ENCODE measurements at places on chromosomes 2 and 18.

GRCh38 chr2:105812180-105813044 is 67.7 kb downstream of the NCK2 start:
- DNase-seq, result no peak

GRCh38 chr2:2641541-2642410 is 310.7 kb upstream of the MYT1L start:
- DNase-seq, result no peak

- DNase-seq, result no peak
Observed at GRCh38 chr2:218476676-218477075, 57.8 kb downstream of the VIL1 start.

- no peak for DNase-seq
Observed at GRCh38 chr2:161423421-161424393, 7.6 kb downstream of the TBR1 start.

- no peak for DNase-seq
Observed at GRCh38 chr2:85318222-85319074, 9.3 kb downstream of the TGOLN2 start.

DNA sequence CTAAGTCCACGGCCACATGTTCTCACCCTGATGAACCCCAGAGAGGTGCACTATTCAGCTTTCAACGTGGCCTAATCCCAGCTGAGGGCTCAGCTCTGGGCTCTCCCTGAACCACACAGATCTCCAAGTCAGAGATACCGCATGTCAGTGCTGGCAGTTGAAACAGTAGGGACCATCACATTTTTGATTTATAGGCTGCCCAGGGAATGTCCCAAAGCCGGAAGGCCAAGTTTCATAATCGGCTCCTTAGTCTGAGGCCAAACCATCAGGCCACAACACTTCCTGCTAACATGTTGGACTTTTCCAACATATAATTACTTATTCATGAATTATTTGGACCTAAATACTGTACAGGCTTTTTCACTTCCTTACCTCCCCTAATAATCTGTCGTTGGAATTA is 91.9 kb upstream of the KLHL29 start:
- DNase-seq, result no peak
